ENCODE measurements at places on chromosomes 5 and 9.

DNA sequence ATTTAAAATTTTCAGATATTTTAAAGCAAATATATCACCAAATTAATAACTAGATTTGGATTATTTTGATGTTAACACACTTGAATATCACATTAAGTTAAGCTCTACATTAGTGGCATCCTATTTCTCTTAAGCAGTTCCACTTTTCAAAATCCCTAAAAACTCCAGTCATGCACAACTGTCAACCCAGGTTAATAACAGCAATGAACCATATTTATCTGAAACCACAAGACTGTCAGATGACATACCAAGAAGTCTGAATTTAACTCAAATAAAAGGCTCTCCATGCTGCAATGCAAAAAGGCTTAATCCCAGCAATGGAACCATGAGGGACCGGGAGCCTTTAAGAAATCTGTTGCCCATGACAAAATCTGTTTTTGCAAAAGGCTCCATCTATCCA is 27.5 kb downstream of the FNIP1 start:
- no peak for DNase-seq

DNA sequence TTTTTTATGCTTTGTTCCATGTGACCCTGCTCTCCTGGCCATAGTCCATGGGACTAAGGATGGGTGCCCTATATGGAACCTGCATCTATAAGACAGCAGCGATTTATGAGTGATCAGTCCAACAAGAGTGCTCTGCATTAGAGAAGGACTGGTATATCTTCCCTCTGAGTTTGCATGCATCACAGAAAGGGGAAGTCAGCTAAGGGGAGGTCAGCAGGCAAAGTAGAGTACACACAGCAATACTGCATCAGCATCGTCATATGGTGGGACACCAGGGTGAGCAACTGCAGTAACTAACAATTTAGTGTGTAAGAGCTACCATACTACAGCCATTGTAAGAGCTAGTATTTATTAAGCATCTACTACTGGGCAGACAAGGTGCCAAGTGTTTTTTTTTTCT is 311.3 kb downstream of the NDUFS4 start:
- no peak for DNase-seq

- DNase-seq = no peak
Observed at GRCh38 chr5:125829349-125829748, 593.9 kb upstream of the GRAMD2B start.

DNA sequence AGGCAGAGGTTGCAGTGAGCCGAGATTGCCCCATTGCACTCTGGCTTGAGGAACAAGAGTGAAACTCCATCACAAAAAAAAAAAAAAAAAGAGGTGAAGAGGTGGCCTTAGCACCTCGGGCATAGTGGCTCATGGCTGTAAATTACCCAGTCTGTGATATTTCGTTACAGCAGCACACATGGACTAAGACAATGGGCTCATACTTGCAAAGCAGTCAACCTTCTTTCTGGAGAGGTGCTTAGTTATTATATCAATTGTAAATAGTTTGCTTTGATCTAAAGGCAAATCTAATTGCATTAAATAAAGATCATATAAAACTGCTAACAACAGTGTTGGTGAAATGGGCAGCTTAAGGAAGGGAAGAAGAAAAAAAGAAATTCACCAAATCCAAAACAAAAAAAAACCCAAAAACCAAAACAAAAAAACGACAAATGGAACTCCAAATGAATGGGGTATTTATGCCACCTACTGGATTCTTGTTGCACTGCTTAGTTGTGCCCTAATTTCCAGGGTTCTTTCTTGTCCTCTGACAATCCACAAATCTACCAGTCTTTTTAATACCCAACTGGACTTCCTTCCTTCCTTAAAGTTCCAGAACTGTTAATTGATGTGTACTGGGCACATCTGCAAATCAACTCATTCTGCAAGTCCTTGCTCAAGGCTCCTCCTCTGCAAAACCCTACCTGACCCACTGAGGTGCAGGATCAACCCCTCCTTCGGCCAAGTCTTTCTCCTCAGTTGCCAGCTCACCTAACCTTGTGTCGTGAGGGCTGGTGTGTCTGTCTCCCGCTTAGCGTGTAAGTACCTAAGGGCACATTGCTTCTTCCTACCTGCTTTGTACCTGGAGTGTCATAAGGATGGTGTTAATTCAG is 35.0 kb upstream of the DMRT1 start:
- DNase-seq = no peak

DNA sequence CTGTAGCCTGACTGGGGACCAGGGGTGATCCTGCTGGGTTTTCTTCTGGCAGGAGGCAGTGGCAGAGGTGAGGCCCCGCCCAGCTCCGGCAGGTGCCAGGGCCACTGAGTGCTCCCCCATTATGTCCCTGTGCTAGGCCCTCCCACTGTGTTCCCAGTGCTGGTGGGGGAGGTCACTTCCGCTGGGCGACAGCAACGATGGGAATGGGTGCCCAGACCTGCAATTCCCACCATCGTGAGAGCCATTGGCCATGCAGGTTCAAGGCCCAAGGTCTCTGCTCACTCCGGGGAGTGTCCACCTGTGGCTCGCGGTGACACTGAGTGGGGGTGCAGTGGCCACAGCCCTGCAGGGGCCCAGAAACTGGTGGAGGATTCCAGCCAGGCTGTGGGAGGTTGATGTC is 98.6 kb downstream of the RXRA start:
- no peak for DNase-seq

- no peak for DNase-seq
Observed at GRCh38 chr9:127316586-127317323, 52.2 kb downstream of the GARNL3 start.
